ENCODE measurements at places on chromosomes 1 and 21.

DNA sequence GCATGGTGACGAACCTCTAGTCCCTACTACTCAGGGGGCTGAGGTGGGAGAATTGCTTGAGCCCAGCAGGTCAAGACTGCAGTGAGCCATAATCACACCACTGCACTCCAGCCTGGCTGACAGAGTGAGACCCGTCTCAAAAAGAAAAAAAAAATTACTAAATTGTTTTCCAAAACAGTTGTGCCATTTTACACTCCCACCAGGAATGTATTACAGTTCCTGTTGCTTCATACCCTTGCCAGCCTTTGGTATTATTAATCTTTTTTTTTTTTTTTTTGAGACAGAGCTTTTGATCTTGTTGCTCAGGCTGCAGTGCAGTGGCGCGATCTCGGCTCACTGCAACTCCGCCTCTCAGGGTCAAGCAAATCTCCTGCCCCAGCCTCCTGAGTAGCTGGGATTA, 55.9 kb downstream of the RPS6KA1 start:
- no peak for DNase-seq

DNA sequence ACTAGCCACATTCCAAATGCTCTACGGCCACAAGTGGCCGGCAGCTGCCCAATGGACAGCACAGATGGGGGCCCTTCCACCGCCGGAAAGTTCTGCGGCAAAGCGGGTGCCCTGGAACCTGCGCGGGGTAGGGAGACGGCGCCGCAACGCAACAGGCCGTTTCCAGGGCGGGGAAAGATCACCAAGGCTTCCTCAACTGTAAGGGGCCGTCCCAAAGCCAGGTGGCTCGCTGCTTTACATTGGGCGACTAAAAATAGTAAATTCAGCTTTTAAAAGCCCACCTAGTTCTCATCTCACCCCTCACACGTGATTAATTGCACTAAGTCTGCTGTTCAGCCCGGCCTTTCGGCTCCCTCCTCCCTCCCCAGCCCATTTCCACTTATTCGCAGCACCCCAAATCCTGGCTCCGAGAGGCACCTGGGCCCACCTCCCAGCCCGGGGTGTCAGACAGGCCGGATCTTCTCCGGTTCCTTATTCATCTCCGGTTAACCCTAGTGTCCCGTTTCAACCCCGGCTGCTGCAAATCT, 643 bp downstream of the CFAP298 start:
- no peak for DNase-seq

GRCh38 chr1:200028586-200029034, 1.1 kb downstream of the NR5A2 start:
- DNase-seq = peak; percentile 20

GRCh38 chr1:167128261-167129227, 34.7 kb downstream of the STYXL2 start:
- no peak for DNase-seq

DNA sequence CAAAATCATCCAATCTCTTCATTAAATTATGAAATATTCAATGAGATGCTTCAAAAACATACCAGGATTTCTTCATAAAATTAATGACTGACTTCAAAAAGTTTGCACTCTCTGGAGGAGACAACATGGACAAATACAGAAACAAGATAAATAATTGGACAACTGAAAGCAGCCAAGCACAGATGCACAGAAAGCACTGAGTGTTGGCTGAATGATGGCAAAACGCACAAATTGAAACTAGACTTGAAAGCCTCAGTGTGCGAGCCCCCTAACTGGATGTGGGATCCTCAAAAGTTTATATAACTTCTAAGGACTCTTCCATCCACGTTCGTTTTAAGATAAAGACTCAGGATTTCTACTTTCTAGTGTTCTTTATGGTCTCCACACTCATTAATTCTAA, 27.9 kb downstream of the RGS18 start:
- no peak for DNase-seq

DNA sequence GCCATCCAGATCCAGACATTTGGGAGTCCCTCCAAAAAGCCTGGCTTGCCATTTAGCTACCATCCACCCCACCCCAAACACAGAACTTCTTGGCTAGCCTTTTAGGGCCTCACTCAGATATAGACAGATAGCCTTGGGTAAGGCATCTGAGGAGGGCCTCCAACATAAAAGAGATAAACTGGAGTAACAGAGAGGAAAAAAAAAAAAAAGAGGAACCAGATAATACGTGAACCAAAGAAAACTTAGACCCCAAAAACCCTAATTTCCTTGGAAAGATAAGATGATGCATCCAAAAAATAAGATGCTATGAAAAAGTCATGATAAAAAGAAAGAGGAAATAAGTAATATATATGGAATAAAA, 19.8 kb upstream of the LSS start:
- no peak for DNase-seq

- DNase-seq = no peak
Measured at GRCh38 chr1:22508329-22508728, 55.0 kb upstream of the EPHA8 start.

DNA sequence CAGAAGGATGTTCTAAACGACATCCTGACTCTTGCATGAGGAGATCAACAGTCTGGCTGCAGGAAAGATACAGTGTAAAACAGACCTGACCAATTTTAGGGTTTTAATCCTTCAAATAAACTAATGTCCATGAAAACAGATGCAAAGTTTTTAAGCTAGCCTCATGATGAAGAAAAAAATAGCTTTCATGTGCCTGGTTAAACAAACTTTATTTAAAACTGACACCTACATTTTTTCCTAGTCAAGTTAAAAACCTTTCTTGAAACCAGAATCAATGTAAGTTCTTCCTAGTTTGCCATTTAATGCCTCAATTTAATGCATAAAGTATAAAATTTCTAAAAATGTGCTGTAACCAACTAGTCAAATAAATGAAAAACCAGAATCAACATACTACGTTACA, 2.9 kb downstream of the WDR26 start:
- DNase-seq = no peak

DNA sequence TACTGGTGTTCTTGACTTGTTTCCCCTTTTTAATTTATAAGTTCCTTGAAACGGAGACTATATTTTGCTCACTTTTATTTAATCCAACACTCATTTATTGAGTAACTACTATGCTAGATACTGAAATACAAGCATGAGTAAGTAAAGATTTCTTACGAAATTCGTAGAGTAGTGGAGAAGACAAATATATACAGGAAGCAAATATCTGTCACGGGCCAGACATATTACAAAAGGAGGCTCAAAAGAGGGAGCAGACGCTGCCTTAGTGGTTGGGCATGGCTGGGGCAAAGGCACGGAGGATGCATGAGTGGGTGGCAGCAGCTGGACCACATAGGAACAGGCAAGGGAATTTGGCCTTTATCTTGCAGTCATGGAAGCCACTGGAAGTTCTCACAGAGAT, 6.8 kb downstream of the NCF2 start:
- DNase-seq = no peak

- DNase-seq = no peak
Measured at GRCh38 chr1:14555091-14555490, 43.4 kb upstream of the KAZN start.

- no peak for DNase-seq
Measured at GRCh38 chr1:157659576-157660247, 40.9 kb downstream of the FCRL3 start.

GRCh38 chr1:59672851-59673572, 141.7 kb upstream of the HOOK1 start:
- no peak for DNase-seq

GRCh38 chr1:197807739-197808453, 32.6 kb upstream of the DENND1B start:
- DNase-seq = no peak

DNA sequence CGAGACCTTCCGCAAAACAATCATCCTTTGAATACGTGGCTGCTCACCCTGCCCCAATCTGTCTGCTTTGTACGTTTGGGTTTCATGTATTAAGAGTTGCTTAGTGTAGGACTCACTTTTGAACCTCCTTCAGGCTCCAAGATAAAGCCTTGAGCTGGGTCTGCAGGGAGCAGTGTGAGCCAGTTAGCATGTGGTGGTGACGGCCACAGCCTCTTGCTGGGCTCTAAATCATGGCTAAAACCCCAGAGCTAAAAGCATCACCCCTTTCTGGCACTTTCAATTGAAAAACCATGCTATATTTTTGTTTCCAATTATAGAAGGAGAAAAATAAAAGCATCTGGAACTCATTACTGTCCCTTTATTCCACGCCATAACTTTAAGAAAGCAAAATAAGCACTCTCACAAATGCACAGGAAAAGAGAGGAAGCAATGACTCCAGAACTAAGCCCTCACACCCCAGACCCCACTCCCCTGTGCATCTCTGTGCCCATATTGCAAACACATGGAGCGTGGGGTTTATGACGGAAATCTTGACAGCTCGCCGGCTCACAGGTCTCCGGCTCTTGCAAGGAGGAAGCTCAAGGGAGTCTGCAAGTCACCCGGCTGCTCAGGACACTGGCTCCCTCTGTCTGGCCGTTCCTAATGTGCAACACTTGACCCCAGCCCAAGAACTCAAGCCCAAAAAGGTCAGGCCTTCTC, 135.5 kb downstream of the MIS18A start:
- DNase-seq = peak; percentile 17

DNA sequence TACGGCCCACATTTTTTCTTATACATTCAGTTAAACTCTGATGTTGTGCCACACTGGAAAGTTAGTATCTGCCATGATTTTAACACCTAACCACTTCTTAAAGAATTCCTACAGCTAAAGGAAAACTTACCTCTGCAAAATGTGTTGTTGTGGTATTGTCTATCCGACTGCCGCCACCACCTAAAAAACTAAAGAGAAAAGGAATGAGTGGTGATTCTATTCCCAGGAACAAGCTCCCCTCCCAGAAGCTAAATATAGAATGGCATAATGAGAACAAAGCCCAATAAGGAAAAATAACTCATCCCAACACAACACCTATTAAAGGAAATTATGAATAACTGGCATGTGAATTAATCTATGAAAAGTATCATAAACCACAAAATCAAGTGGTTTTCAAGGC, 39.5 kb downstream of the RNF115 start:
- no peak for DNase-seq

DNA sequence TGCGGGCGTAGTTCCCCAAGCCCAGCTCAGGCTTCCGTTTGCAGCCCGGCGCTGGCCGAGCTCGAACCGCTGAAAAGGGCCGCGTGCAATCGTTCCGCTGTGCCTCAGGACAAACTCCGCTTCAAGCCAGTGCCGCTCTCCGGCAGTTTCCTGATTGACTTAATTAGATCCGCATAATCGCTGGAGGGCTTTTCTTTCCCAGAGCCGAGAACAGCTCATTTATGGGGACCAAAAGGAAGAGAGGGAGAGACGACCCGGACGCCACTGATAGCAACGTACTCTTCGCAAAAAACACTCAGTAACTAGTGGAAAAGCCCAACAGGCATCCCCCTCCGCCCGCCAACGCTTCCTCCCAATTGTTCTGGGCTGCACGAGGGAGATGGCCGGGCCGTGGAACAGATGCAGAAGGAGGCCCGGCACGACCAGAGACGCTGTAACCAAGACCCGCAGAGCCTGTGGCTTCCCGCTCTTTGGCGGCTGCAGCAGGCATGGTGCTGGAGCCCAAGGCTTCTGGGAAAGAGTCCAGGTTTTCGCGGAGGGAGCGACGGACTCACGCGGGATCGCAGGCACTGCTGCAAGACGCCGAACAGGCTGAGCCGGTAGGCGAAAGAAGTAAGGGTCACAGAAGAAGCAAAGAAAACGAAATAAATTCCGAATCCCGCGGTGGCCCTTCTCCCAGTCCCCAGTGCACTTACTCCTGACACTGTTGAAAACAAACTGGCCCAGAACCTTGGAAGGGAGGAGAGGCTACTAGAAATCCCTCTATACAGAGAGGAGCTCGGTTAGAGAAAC, 3.6 kb upstream of the FOXD2 start:
- DNase-seq = no peak

GRCh38 chr1:248243204-248243603, 12.0 kb downstream of the OR2M4 start:
- no peak for DNase-seq

- no peak for DNase-seq
Measured at GRCh38 chr21:43355266-43355924, 71.5 kb downstream of the SIK1 start.

DNA sequence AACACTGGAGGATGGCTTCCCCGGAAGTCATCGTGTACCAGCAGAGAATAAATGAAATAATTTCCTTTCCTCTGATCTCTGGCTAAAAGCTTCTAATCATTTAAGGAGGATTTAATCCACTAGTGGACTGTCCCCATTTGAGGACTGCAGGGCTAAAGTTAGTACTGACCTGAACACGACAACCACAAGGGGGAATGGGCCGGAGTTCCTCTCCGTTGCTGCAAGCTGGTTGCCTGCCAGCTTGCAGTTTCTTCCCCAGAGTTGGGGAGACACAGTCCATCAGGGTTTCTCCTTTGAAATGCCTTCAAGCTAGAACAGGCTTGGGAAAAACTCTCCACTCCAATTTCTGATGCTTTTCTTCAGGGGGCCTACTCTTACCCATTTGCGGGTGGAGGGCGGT, 35.5 kb upstream of the NPL start:
- no peak for DNase-seq

DNA sequence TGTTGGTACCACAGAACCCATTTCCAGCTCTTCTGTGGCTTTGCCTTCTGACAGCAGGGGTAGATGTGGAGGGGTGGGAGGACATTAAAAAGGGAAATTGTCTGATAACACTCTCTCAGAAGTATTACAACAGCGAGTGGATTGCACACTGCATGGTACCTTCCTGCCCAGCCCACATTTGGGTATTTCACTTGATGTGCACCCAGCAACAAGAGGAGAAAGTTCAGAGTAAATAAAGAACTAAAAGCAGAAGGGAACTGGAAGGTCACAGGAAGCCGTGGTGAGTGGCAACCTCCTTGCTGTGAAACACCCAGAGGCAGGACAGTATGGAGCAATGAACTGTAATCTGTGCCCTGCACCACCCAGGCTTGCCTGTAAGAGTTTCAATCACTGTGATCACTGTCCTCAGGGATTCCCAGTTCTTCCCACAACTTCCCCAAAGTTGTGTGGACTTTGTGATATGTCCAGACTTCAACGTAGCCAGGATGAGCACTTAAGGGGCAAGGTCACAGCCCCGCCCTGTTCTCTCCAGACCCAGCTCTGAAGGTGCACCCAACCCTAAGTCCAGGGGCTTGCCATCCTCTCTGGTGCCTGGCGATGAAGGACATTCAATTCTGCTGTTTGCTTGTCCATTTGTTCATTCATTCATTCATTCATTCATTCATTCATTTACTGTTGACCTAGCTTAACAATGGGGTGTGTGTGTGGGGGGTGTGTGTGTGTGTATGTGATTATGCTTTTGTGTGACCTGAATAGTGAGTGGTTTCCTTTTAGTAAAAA, 18.7 kb upstream of the F5 start:
- DNase-seq = no peak

- peak; percentile 44 for DNase-seq
Measured at GRCh38 chr1:187928288-187928687, 1099.5 kb downstream of the PLA2G4A start.

- no peak for DNase-seq
Measured at GRCh38 chr1:246068619-246069509, 438.2 kb downstream of the SMYD3 start.

DNA sequence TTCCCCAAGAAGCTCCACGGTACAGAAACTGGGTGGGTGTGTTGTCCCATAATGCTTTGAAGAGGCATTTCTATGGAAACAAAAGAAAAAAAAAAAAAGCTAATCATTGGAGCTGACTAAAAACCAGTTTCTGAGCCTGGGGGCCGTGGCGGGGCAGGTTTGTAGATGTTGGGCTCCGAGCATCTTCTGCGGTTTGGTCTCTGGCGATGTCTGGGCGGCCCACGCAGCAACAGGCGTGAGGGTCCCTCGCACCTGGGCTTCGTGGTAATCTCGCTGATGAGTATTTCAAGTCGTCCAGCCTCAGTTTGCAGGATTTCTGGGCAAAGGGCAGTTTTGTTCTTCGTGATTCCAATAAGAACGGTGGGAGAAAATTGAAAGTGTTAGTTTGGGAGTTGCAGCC, 6.8 kb downstream of the TP73 start:
- no peak for DNase-seq

Data from neuronal stem cell (in vitro differentiated cells).